ENCODE measurements at places on chromosomes 12 and 14.

DNA sequence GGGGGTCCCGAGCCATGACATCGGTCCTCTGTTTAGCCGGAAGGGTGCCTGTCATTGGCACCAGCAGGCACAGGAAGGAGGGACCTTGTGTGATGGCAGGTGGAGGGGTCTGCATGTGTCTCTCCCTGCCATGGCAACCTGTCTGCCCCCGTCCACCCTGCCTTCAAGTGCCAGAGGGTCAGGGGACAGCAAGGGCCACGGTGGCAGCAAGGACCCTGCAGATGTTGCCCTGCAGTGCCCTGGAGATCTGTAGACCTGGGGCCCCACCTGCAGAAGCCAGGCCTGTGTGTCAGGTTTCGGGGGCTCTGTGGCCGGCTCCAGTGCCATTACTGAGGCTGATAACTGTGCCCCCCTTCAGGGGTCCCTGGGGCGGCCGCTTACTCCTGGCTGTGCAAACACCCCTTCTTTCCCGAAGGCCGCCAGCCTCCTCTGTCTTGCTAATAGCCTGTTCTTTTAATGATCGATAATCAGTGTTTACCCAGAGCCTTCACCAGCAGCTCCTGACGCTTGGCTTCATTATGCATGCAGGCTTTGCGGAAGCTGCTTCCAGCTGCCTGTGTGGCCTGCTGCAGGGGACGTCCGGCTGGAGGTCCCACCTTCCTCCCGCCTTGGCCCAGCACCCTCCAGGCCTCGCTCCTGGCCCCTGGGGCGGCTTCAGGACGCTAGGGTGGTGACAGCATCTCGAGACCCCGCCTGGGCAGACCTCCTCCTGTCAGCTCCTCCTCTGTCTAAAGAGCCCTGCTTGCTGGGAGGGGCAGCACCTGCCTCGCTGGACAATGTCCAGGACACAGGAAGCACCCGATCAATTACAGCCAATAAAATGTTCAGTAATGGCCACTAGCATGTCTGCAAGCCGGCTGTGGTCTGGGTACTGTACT lies 153.0 kb downstream of the KIF26A start:
- DNase-seq, result no peak

DNA sequence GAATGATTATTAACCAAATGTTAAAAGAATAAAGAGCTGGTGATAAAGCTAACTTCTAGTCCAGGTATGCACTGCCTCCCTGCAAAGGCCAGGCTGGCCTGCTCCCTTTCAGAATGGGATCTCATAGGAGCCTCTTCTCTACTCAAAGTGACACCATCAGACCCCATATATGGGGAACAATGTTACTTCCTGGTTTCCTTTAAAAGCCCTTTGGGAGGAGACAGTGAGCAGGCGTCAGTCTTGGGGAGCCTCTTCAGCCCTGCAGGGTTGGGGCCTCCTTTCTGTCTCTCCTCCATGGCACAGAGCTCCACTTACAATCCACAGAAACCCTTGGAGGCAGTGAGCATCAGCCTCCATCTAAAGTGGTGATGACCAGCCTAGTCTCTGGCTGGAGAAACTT lies 17.3 kb upstream of the GPRC5A start:
- DNase-seq, result no peak

DNA sequence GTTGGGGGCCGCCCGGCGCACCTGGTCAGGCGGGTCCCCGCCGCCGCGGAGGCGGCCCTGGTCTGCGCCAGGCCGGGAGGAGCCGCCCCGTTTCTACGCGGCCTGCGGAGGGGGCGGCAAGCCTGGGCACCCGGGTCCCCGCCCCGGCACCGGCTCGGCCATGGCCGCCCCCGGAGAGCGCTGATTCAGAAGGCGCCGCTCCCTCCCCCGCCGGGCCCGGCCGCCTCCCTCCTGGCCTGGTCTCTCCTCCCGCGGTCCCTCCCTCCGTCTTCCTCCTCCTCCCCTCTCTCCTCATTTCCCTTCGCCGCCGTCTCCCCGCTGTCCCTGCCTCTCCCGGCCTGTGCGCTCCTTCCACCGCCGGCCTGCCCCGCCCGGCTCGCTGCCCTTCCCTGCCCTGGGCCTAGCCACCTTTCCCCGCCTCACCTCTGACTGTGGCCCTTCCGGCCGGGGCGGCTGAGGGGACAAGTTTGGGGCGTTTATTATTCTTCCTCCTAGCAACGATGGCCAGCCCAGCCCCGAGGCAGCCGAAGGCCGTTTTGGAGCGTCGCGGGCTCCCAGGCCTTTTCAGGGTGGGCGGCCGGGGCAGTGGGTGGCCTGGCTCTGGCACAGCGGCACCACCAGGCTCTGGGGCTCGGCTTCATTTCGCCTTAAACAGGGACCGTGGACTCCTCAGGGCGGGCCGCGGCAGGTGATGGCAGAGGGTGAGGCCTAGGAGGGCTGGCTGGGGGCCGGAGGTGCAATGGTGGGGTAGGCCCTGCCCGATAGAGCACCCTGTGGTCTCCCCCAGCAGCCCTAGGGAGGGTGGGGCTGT lies 768 bp downstream of the CEP170B start:
- DNase-seq, result peak; percentile 27

DNA sequence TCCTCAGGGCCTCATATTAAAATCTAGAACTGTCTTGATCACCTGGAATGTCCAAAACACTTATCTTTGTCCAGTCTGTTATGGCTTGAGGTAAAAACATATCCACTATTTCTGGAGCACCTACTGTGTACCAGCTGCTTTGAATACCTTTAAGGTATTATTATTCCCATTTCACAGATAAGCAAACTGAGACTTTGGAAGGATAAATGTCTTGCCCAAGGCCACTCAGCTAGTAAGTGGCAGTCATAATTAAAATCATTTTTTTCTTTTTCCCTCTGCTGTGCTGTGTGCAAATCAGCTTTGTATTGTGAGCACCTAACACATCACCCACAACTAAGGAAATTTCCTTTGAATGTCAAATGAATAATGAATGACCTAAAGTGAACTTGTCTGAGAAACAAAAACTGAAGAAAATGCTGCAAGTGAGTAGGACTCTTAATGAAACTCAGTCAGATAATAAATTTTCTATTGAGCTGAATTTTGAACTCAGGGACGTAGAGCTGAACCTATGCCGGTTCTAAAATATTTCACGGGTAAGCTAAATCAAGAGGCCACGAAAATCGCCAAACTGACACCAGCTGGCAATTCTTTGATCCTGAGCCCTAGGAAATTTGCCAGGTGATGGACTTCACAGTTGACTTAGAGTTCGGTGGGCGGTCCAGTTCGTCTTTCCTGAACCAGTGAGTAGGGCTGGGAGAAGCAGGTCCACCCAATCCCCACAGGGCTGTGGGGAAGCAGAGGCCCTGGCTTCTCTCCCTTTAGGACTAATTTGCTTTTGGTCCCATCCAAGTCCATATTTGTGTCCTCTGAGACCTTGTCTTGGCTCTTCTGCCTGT lies 159.7 kb upstream of the PWP1 start:
- DNase-seq, result no peak

- DNase-seq, result no peak
These were observed 614.1 kb downstream of the SLC16A7 start for GRCh38 chr12:60209933-60210332.

DNA sequence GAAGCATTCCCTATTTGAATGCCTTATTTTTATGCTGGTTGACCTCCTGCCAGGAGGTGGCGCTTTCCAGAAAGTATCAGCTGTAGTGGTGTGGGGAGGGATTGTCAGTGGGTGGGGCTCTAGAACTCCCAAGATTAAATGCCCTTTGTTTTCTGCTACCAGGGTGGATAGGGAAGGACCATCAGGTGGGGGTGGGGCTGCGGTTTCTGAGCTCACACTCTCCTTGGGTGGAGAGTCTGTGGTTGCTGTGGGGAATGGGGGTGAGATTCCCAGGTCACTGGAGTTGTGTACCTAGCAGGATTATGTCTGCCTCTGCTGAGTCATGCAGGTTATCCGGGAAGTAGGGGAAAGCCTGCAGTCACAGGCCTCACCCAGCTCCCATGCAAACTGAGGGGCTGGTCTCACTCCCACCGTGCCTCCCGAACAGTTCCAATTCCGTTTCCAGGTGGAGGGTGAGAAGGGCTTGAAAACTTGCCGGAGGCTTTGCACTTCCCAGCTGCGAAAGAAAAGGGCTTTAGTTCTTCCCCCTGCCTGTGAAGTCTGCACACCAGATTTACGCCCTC lies 68.3 kb downstream of the ALG10B start:
- DNase-seq, result no peak

GRCh38 chr14:50375760-50376159 lies 20.9 kb downstream of the CDKL1 start:
- no peak for DNase-seq

DNA sequence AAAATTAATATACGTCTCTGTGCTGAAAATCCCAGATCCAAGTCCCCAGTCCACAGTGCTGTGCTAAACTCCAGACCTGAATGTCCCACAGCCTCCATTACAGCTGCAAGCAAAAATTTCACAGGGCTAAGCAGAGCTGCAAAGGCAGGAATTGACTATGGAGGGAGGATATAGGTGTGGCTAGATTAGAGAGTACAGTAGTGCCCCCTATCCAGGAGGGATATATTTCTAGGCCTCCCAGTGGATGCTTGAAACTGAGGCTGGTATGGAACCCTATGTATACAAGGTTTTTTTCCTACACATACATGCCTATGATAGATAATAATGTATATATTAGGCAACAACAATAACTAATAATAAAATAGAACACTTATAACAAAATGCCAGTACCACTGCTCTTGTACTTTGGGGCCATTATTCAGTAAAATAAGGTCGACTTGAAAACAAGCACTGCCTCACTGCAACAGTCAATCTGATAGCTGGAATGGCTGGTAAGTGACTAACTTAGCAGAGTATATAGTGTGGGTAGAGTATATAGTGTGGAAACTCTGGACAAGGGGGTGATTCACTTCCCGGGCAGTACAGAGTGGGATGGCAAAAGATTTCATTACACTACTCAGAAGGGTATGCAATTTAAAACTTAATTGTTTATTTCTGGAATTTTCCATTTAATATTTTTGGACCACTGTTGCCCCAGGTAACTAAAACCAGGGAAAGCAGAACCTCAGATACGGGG lies 82.7 kb downstream of the C14orf132 start:
- no peak for DNase-seq

- DNase-seq, result no peak
These were observed 58.3 kb upstream of the LTA4H start for GRCh38 chr12:96093543-96094196.

DNA sequence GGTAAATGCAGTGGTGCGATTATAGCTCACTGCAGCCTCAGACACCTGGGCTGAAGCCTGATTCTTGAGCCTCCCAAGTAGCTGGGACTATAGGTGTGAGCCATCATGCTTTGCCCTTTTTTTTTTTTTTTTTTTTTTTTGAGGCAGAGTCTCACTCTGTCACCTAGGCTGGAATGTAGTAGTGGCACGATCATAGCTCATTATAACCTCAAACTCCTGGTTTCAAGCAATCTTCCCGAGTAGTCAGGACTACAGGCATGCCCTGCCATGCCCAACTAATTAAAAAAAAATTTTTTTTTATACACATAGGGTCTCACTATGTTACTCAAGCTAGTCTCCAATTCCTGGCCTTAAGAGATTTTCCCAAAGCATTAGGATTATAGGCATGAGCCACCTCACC lies 6.9 kb downstream of the ATP2A2 start:
- no peak for DNase-seq

- no peak for DNase-seq
These were observed 57.7 kb downstream of the ADGRD1 start for GRCh38 chr12:131011165-131012079.

- DNase-seq, result no peak
These were observed 41.4 kb downstream of the PRPF40B start for GRCh38 chr12:49664591-49665239.

DNA sequence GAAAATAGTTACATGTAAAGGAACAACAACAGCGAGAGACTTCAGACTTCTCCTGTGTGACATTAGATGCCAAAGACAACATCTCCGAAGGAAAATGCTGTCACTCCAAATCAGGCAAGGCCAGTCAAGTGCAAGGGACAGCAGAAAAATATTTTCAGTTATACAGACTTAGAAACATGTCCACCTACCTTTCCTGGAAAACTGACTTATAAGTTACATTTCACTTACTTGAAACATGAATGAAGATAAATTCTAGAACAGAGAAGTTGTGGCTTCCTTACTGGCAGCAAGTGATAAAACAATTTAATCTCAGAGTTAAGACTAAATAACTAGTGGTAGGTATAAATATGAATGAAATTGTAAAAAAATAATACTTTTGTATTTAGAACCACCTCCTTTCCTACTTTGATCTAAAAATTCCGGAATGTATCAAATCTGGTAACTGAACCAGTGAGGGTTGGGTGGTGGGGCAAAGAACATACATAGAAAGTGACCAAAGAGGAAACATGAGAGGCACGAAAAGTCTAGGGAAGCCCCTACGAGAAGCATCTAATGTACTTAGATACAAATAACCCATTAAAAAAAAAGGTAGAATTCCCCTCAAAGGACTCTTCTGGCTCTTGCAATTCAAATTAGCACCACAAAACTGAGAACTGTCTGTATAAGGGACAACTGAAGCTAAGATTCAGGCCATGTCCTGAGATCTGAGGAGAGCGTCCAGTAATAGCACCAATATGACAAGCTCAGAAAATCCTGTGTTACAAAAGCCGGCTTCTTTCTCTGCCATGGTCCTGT lies 21.2 kb downstream of the MTHFD1 start:
- DNase-seq, result no peak

- DNase-seq, result peak; percentile 3
These were observed 183.6 kb upstream of the G2E3 start for GRCh38 chr14:30375296-30375892.

DNA sequence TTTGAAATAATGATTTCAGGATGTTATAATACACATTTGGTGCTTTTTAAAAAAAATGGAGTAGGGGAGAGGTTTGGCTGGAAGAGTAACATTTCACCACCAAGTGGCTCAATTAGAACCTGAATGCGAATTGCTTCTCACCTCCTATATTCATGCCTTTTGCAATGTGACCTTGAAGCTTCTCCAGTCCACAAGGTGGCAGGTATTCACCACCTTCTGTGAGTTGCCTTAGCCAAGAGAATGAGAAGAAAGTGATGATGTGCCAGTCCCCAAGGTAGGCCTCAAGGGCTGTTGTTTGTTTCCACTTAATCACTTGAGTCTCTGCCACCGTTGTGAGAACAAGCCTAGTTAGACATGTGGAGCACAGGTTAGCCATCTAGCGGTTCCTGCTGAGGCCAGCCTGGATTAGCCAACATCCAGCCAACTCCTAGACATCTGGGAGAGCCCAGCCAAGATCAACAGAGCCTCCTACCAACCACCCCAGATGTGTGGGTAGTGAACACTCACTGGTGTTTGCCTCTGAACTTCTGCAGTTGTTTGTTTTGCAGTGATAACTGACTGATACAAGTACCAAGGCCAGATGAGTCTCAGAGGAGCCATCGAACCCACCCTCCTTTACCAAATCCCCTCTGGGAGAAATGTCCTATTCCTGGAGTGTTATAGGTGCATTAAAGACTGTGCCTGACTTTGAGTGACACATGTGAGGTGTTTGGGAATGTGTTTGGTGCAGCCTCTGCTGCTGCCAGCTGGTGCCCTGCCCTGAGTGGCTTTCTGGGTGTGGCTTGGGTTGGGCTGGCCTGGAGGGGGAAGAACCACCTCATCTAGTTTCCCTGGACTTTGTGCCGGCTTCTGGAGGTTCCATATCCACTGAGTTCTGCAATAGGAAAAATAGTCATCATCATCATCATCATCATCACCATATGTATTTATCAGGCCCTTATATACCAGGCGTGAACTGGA lies 132.5 kb upstream of the RFLNA start:
- DNase-seq, result no peak
